ENCODE measurements at places on chromosomes 6 and 20. TPM values are rescaled to one million over a fixed set of nuclear protein-coding genes. Genes with fewer than 3 reads are reported as not detected.

DNA sequence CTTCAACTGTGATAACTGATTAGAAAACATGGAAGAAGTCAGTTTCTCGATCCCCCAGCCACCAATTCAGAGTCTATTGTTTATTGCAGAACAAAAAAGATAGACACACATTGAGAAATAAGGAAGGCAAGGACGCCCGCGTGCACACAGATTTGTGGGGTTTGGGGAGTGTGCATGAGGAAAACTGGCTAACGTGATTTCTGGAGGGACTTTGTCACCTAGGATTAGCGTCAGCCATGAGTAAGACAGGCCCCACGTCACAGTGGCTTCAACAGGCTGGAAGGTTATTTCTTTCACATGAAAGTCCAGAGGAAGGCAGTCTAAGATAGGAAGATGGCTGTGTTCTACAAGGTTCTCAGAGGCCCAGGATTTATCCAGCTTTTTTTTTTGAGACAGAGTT, 7.7 kb downstream of the ZNF341 start:
- DNase-seq, result no peak

DNA sequence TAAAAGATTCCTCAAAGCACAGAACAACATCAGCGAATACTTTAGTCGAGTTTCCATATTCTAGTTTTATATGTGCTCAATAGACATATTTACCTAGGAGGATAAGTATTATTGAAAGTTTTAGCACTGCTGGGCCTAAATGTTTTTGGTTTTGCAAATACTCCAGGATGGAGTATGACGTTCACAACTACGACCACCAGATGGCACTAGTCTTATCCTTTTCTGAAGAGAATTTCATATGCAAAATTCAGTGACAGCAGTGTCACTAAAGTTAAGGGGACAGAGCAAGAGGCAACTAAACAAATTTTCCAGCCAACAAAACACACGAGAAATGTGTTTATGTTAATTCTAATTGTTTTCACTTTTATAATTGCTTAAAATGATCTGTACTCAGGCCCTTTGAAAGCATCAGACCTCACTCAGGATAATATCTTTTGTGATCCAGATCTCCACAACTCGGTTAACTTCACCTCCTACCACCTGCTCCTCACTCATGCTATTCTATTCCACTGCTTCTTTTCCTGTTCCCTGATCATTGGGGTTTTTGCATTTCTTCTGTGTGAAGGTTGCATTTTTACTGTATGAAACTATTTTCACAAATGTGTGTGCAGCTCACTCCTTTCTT, 220.8 kb downstream of the TRDN start:
- DNase-seq, result peak; percentile 33

GRCh38 chr6:48474830-48475229, 363.8 kb upstream of the PTCHD4 start:
- DNase-seq, result no peak

GRCh38 chr6:5667737-5668136, 339.0 kb downstream of the NRN1 start:
- no peak for DNase-seq

AVP gene
- total RNA-seq, result not detected
